ENCODE measurements at places on chromosomes 6 and 20.

DNA sequence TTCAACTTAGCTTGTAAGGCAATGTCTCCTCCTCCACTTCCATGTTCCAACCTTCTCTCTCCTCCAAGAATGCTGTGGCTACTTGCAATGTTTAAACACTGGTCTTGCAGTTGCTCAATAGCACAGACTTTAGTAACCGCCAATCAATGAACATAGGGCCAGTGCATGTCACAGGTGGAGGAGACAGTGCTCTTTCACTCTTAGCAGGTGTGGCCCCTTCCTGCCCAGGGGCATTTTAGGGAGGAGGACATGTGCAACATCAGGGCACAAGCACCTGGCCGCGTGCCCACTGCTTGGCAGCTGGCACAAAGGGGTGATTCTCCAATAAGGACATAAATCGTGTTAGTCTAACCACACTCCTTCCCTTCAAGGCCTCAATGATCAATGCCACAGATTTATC, 41.3 kb downstream of the ADGRF1 start:
- no peak for DNase-seq

- no peak for DNase-seq
These were observed 366 bp downstream of the SLC22A1 start for GRCh38 chr6:160121981-160122380.

DNA sequence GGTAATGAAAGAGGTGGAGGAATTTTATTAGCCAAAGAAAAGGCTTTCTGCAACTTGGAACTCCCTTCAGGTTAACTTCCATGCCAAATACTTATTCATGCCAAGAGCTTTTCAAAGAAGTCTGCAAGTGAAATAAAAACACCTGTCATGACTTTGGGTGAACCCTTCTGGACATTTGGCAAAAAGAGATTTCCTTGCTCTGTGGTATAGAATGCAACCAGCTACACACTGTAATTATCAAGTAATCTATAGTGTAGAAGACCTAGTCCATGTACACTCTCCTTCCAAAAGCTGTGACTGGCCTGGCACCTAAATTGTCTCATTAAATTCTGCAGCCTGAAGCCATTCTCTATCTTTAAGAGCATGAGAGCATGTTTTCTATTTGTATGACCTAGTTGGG, 232.3 kb downstream of the COL12A1 start:
- DNase-seq, result no peak

DNA sequence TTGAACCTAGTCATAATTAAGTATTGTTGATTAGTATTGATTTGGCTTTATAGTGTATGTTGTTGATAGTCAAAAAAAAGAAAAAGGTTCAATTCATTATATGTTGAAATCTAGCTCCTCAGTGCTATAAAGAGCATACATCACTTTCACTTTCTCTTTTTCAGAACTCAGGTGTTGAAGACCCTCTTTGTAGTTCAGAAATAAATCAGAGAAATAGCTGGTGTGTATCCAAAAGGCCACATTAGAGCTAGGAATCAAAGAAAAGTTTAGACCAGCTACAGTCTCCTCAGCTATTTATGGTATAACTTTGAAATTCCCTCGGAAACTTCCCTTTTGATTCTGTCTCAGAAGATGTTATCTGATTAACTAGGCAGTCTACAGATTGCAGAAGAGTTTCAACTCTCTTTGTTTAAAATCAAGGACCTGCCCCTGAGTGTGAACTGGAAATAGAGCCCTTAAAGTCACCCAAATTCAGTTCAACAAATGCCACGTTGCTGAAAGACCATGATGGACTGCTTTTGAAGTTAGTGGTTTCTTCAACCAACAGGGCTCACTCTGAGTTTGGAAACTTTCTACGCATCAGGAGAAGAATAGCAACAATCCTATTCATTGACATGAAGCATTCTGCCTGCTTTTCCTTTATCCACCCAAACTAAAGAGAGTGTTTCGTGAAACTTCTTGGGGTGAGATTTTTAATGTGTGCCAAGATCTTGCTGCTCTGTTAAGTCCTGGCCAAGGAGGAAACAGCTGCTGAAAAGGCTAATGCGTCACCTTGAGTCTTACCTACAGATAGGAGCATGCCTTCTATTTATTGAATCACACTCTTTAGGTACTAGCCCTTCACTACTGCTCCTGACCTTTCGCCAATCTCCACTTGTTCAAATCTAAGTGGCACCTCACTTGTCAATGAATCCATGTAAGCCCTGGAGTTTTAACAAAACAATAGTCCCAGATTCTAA, 111.7 kb downstream of the TNFRSF21 start:
- DNase-seq, result no peak

DNA sequence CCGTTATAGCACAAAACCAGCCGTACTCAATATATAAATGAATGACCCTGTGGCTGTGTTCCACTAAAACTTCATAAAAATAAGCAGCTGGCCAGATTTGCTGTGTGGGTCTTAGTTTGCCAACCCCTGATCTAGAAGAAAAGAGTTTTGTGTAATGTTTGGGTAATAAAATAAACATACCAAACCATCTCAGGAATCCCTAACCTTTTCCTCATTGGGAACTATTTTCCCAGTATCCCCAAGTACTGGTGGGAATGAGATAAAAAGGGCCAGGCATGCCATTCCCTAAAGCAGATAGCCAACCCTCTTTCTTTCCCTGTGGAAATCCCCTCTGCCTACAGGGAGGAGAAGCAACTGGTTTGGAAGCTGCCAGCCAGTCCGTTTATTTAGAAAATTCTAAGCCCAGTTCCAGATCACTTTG, 169.1 kb upstream of the AKAP12 start:
- no peak for DNase-seq

DNA sequence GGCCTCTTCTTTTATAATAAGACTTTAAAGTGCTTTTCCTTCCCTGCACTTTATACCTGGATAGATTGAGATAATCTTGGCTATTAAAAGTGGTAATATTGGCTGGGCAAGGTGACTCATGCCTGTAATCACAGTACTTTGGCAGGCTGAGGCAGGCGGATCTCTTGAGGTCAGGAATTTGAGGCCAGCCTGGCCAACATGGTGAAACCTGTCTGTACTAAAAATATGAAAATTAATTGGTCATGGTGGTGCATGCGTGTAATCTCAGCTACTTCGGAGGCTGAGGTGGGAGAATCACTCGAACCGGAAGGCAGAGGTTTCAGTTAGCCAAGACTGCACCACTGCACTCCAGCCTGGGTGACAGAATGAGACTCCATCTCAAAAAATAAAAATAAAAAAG, 197.1 kb upstream of the RGS17 start:
- no peak for DNase-seq

GRCh38 chr20:31908016-31908415, 37.6 kb downstream of the TTLL9 start:
- no peak for DNase-seq

DNA sequence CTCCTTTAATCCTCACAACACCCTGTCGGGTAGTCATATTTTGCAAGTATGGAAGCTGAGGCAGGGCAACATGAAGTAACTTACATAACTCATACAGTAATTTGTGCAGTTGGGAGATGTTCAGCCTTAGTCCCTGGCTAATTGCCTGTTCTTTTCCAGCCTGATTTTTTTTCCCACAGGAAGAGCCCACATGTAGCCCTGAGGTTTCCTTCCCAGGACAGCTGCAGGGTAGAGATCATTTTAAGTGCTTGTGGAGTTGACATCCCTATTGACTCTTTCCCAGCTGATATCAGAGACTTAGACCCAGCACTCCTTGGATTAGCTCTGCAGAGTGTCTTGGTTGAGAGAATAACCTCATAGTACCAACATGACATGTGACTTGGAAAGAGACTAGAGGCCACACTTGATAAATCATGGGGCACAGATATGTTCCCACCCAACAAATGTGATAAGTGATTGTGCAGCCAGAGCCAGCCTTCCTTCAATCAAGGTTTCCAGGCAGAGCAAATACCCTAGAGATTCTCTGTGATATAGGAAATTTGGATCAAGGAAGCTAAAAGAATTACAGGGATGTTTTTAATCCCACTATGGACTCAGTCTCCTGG, 5.0 kb upstream of the BTN2A1 start:
- DNase-seq, result no peak

DNA sequence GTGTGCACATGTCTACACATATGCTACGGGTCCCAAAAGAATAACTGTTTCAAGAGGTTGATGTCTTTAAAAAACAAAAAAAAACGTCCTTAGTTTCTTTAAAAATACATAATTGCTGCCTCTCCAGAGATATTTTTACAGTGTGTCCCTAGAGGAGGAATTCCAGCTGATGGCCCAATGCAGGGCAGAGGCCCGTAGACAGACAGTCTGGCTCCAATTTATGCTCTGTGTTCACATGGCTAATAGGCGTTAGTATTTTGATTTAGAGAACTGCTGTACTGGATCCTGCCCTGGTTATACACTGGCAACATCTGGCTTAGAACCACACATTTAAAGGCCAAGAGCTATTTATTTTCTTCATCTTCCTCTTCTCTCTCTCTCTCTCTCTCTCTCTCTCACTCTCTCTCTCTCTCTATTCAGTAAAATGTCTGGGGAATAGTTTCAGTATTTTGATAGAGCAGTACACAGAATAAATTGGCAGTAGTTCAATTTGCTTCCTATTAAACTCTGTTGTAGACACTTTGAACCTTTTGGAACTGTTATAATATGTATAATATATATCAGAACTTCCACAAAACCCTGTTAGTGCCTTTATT, 260.6 kb downstream of the EYA4 start:
- no peak for DNase-seq

GRCh38 chr20:3797592-3798372, 1.7 kb downstream of the CDC25B start:
- peak; percentile 56 for DNase-seq

DNA sequence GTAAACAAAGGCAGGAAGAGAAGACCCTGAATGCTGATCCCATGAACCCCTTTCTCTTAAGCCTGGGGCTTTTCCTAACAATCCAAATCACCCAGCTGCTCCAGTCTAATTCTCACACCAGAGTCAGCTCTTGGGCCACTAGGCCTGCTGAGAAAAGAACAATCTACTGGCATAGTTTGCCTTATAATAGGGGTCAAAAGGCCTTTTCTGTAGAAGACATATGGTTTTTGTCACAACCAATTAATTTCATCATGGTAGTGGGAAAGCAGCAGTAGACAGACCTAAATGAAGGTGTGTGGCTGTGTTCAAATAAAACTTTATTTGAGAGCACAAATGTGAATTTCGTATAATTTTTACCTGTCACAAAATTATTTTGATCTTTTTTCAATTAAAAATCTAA, 994.7 kb upstream of the EPHA7 start:
- no peak for DNase-seq

GRCh38 chr20:62860924-62861691, 514 bp downstream of the TCFL5 start:
- DNase-seq, result peak; percentile 36

DNA sequence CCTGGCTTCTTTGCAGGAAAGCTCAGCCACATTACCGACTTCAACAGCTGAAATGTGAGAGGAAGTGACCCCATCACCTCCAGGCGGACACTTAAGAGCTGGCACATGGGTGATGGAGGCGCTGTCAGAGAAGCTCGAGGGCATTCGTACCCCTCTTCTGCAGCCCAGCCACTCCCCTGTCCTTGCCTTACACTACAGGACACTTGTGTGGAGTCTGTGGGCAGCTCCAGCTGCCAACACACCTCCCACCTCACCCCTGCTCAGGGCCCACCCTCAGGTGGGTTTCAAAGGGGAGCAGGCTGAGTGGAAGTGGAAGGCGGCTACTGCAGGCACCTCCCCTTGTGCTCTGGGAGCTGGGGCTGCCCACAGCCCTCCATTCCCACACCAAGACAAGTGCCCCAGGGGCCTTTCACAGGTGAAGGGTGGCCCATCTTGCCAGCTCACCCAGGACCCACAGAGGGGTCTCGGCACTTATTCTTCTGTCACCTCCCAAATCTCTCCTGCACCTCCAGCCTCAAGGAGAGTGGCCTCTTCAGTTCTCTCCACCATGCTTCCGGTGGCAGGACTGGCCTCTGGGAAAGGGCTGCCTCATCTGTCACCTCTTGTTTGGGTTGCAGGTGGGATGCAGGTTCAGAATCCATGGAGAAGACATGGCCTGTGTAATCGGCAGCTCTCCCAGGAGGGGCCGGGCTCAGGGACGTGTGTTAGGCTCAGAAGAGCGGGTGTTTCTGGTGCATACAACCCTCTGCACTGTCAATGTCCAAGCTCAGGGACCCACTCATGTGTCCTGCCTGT, 49.8 kb downstream of the IRF4 start:
- no peak for DNase-seq

Measured in activated naive CD8-positive, alpha-beta T cell treated with anti-CD3 and anti-CD28 coated beads, Interleukin-2, amount 50 U/mL, for 24 hours (primary cell).